ENCODE measurements at places on chromosomes 6 and 20.
A peak's percentile ranks its signal among the peaks of the same experiment; 100 is the strongest.

DNA sequence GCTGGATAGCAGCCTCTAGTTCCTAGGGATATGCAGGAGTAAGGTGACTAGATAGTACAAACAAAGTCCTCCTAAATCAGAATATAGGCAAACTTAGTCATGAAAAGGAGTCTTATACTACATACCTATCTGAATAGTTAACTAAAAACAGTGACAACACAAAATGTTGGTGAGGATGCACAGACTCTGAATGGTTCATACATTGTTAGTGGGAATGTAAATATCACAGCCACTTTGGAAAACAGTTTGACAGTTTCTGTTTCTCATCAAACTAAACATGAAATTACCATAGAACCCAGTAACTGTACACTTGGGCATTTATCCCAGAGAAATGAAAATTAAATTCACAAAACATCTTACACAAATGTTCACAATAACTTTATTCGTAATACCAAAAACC is 17.2 kb downstream of the NFS1 start:
- no peak for DNase-seq

- DNase-seq: no peak
Observed at GRCh38 chr6:107401573-107401972, 57.8 kb downstream of the PDSS2 start.

- DNase-seq: peak; percentile 89
Observed at GRCh38 chr6:138970856-138971425, 17.1 kb downstream of the REPS1 start.

DNA sequence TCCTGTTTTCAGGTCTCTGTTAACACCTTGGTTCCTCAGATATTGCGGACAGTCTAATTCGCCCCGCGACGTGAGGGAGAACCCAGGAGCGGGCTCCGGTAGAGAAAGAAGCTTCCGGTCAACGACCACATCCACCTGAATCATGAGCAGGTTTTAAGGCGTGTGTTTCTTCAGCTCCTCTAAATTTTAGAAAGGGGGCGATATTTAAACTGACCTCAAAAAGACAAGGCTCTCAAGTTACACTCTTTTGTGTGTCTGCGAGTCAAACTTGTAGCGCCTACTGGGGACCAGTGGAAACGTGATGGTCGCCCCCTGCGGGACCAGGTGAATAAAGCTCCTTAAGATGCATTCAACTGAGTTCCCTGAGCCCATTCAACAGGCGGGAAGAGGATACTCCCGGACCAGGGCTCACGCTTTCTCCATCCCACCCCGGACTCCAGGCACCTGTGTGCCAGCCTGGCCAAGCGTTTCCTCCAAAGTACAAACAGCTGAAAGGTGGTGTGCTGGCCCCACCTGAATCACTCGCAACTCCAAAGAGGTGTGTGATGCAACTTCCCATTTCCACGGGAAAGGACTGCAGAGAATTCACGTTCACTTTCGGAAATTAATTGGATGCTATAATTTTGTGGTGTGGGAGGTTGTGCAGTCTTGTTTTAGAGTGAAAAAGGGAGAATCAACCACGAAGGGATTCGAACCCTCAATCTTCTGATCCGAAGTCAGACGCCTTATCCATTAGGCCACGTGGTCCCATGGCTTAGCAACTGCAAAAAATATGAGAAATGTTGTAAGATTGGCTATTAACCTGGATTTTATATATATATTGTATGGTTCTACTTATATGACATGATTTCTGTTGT is 17.0 kb downstream of the GPX5 start:
- peak; percentile 86 for DNase-seq

DNA sequence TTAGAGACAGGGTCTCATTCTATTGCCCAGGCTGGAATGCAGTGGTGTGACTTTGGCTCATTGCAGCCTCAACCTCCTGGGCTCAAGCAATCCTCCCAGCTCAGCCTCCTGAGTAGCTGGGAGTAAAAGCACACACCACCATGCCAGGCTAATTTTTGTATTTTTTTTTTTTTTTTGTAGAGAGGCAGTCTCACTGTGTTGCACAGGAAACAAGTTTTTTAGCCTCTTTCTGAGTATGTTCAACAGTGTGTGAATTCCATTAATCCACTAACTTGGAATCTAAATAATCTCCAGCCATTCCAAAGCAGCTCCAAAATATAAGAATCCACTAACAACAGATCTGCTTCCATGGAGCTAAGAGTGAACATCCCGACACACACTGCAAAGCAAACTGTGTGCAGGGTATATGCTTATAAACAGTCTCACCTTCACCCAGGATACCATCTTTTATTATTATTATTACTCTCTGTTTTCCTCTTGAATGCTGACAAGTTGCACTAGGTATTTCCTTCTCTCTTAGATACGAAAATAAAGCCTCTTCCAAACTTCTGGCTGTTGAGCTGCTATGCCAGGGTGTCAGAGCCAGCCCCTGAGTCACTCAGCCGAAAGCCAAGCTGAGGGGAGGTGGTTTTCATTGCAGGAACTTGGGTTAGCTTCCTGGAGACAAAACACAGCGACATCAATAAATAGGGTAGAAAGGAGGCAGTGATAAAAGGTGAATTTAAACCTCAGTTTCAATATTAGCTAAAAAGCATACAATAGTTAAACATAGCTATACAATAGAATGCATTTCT is 264.9 kb downstream of the HIVEP2 start:
- DNase-seq: peak; percentile 38

GRCh38 chr6:119129148-119129967 is 50.9 kb upstream of the FAM184A start:
- peak; percentile 86 for DNase-seq

GRCh38 chr6:158666628-158667359 is 16.9 kb downstream of the SYTL3 start:
- peak; percentile 89 for DNase-seq

Measured in cardiac muscle cell (in vitro differentiated cells and primary cell).